ENCODE measurements at places on chromosomes 16 and 17.
A peak's percentile ranks its signal among the peaks of the same experiment; 100 is the strongest.

DNA sequence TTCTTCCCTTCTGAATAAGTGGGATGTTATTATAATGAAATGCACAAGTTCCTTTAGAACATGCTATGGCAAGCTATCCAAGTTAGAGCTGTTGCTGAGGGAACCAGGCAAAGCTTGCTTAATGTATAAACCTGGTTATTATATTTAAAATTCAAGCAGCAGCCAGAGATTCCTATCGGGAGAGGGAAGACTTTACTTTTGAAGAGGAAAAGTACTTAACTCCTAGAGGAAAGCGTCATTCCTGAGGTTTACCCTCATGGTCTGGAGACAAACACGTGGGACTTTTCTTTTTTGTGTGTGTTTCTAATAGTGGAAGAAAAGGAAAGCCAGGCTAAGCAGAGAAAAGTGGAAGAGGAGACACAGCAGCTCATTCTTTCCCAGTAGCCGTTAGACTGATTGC lies 39.9 kb upstream of the MYH10 start:
- H3K27me3 ChIP-seq, result no peaks in the 10 kb centered on the region
- no peaks in the 10 kb centered on the region for H3K4me1 ChIP-seq

DNA sequence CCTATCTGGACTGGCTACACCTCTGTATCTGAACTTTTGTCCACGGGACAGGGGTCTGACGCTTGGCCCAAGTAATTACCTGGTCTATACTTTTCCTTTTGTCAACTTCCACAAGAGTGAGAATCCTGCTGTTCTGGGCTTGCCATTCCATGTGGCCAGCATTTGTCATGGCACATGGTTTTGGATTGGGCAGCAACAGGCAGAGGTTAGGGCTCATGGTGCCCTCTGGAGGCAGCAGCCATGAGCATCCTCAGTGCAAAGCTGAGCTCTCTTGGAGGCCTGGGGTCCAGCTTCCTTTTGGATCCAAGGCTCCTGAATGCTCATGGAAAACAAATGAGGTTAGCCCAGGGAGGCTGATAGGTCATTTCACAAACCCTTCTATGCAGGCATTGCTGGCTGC lies 7.5 kb upstream of the EDC4 start:
- DNase-seq, result no peak
- no peaks in the 10 kb centered on the region for H3K36me3 ChIP-seq
- H3K27me3 ChIP-seq, result no peaks in the 10 kb centered on the region
- no peak overlapping the region for H3K4me3 ChIP-seq

GRCh38 chr17:6274310-6274709 lies 160.6 kb downstream of the AIPL1 start:
- H3K4me1 ChIP-seq, result no peaks in the 10 kb centered on the region
- DNase-seq, result no peak
- no peaks in the 10 kb centered on the region for H3K27me3 ChIP-seq
- no peak overlapping the region for H3K4me3 ChIP-seq
- H3K27ac ChIP-seq, result no peak overlapping the region

GRCh38 chr17:57862694-57863667 lies 13.1 kb upstream of the MRPS23 start:
- no peaks in the 10 kb centered on the region for H3K36me3 ChIP-seq
- no peak overlapping the region for H3K4me3 ChIP-seq
- peak overlapping the region; percentile 81 for H3K27ac ChIP-seq
- no peaks in the 10 kb centered on the region for H3K27me3 ChIP-seq

GRCh38 chr16:24989494-24989893 lies 25.7 kb downstream of the ARHGAP17 start:
- H3K4me3 ChIP-seq, result no peak overlapping the region
- no peak for DNase-seq
- H3K4me1 ChIP-seq, result peaks cover 49% of the 10 kb centered on the region
- H3K36me3 ChIP-seq, result no peaks in the 10 kb centered on the region

DNA sequence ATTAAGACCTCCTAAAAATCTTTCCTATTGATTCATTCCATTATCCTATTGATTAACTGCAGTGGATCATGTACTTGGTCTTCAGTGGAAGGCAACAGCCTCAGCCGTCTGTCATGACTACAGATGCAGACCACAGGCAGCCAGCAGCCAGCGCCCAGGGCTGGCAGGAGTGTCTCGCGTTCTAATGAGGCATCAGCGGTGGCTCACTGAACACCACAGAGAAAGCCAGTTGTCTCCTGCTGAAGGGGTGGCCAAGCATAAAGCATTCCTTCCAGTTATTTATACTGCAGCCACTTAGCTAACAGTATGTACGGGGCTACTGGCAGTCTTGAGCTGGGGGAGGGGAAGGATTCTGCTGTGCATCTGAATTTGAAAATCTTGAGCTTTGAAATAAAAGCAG lies 214.3 kb downstream of the IRX3 start:
- no peaks in the 10 kb centered on the region for H3K36me3 ChIP-seq
- H3K4me3 ChIP-seq, result no peak overlapping the region
- H3K27me3 ChIP-seq, result no peaks in the 10 kb centered on the region
- no peak for DNase-seq

- no peaks in the 10 kb centered on the region for H3K36me3 ChIP-seq
- no peak overlapping the region for H3K27ac ChIP-seq
- H3K27me3 ChIP-seq, result no peaks in the 10 kb centered on the region
- H3K4me1 ChIP-seq, result no peaks in the 10 kb centered on the region
Observed at GRCh38 chr16:20051147-20051546, 22.5 kb downstream of the GPR139 start.

GRCh38 chr17:80898716-80899115 lies 92.9 kb upstream of the CHMP6 start:
- no peak overlapping the region for H3K4me3 ChIP-seq
- DNase-seq, result no peak
- no peaks in the 10 kb centered on the region for H3K4me1 ChIP-seq
- no peaks in the 10 kb centered on the region for H3K36me3 ChIP-seq
- no peaks in the 10 kb centered on the region for H3K27me3 ChIP-seq

DNA sequence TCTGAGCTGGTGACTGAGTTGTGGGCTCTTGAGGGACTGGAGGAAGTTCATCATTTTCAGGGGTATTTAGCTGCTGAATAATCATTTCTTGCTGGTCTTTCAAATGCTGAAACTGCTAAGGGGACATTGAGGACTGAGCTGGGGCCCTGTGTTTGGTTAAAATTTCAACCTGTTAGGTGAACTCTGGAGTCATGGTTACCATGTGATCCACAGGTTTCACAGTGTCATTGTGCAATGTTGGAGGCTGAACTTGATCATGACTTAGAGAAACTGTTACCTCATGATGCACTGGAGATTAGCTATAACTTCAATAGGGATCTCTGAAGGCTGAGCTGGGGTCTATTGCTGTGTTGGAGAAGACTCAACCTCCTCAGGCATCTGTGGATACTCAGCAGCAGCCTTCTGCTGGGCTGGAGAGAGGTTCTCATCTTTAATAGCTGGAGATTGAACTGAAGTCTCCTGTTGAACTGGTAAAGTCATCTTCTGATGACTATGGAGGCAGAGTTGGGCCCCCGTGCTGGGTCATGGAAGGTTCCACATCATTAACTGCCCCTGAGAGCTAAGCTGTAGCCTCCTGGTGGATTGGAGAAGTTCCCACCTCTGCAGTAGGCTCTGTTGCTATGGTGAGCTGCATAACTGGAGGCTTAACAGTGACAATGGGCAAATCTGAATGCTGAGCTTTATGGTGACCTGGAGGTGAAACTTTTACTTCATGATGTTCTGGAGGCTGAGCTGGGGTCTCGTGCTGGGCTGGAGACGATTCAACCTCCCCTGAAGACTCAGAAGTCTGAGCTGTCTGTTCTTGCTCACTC lies 15.2 kb downstream of the RDM1 start:
- H3K27me3 ChIP-seq, result no peaks in the 10 kb centered on the region
- no peak for DNase-seq
- no peak overlapping the region for H3K4me3 ChIP-seq

DNA sequence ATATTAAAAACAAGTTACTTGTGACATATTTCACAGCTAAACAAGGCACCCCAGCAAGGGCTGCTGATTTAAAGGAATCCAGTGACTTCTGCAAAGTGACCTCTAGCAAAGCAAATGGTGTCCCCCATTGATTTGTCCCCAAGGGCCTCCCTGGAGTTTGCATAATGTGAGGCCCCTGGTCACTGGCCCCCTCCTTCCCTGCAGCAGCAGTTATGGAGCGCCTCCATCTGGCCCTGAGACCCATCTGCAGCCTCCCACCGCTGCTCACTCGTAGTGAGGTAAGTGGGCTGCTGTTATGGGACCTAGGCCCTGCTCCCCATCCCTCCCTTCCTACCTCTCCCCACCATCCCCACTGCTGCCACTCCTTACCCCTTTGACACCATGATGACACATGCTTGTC lies 19.6 kb upstream of the EEF2K start:
- H3K4me3 ChIP-seq, result no peak overlapping the region
- H3K36me3 ChIP-seq, result no peaks in the 10 kb centered on the region
- H3K27me3 ChIP-seq, result no peaks in the 10 kb centered on the region
- no peak overlapping the region for H3K27ac ChIP-seq
- no peak for DNase-seq
- peaks cover 12% of the 10 kb centered on the region for H3K4me1 ChIP-seq

DNA sequence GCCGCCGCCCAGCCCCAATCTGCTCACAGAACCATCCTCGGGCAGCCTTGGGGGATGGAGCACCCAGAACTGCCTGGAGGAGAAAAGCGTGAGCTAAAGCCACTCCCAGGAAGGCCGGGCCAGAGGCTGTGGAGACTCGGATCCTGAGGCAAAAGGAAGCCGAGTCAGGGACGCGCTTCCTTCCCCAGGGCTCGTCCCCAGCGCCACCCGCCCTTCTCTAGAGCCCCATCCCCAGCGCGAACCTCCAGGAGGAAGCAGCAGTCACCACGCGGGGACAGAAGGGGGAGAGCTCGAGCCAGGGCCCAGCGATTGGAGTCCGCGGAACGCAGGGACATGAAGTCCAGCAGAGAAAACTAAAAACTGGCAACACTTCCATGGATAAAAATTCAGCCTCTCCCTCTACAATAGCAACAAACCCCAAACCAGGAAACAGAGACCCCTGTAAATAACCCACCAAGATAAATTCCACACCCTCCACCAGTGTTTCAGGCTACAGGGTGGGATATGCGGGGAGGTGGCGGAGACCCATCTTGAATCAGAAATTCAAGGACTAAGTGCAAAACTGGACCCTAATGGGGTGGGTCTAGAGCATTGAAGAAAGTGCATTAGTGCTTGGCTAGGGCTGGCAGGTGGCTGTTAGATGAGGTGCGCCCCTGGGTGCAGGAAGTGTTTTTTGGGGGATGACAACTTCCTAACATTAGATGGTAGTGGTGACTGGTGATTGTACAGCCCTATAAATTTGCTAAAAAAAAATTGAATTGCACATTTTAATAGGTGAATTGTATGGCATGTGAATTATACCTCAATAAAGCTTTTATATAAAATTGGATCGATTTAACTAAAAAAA lies 116.1 kb upstream of the METRNL start:
- DNase-seq, result peak; percentile 68
- H3K36me3 ChIP-seq, result no peaks in the 10 kb centered on the region
- peaks cover 4% of the 10 kb centered on the region for H3K4me1 ChIP-seq
- no peaks in the 10 kb centered on the region for H3K27me3 ChIP-seq

GRCh38 chr16:23948949-23949411 lies 113.2 kb downstream of the PRKCB start:
- DNase-seq, result no peak
- H3K27ac ChIP-seq, result no peak overlapping the region
- H3K27me3 ChIP-seq, result no peaks in the 10 kb centered on the region
- no peaks in the 10 kb centered on the region for H3K36me3 ChIP-seq
- no peak overlapping the region for H3K4me3 ChIP-seq
- no peaks in the 10 kb centered on the region for H3K4me1 ChIP-seq

- no peaks in the 10 kb centered on the region for H3K27me3 ChIP-seq
Observed at GRCh38 chr16:12976496-12976895, 75.1 kb downstream of the SHISA9 start.

DNA sequence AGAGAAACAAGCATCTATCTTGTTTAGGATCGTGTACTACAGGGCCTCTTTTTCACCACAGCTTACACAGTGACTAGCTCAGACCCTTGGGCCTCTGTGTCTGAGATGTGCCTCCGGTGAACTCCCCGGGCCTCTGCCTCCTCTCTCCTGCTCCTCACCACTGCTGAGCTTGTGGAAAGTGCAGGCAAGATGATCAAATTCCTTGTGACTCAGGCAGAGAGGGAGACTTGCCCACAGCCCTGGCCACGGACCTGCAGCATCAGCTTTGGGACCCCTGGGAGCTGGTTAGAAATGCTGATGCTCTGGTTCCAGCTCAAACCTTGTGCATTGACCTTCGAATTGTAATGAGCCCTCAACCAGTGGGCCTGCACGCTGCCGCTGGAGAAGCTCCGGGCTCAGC lies 79.8 kb downstream of the ZDHHC7 start:
- H3K36me3 ChIP-seq, result no peaks in the 10 kb centered on the region
- DNase-seq, result no peak
- no peaks in the 10 kb centered on the region for H3K27me3 ChIP-seq

DNA sequence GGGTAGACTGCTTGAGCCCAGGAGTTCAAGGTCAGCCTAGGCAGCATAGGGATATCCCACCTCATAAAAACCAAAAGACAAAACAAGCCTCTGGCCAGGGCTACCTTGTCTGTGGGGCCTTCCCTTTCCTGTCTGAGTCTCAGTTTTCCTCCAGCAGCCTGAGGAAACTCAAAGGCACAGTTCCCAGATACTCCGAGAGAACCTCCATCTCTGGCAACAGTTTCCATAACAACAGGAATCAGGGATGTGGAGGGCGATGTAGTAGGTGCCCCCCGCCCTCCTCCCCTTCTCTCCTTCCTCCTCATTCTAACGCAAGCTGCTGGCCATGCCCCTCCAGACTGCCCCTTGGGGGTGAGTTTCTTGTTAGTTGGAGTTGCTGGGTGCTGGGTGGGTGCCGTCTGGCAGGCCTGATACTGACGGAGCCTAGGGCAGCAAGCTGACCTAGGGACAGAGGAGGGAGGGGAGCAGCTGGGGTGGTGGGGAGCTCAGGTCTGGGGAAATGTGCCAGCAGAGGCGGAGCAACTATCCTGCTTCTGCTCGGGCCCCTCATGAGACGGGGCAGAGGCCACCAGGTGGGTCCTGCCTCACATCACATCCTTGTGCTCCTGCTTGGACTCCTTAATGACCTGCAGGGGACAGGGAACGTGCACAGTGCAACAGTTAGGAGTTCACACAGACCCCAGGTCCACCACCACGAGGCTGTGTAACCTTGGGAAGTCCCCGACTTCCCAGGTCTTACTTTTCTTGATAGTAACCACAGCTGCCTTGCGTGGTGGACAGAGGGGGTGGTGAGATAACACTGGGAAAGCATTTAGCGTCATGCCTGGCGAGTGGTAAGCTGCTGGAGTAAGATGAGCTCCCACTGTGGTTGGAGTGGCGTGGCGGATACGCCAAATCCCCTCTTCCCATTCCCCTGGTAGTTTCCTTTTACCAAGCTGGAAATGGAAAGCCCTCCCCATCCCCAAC lies 7.8 kb upstream of the EFTUD2 start:
- no peaks in the 10 kb centered on the region for H3K27me3 ChIP-seq
- H3K36me3 ChIP-seq, result no peaks in the 10 kb centered on the region
- DNase-seq, result no peak
- no peak overlapping the region for H3K4me3 ChIP-seq
- H3K4me1 ChIP-seq, result peaks cover 3% of the 10 kb centered on the region

- no peaks in the 10 kb centered on the region for H3K36me3 ChIP-seq
- H3K27ac ChIP-seq, result peak overlapping the region; percentile 18
- peaks cover 30% of the 10 kb centered on the region for H3K27me3 ChIP-seq
- H3K4me1 ChIP-seq, result no peaks in the 10 kb centered on the region
Observed at GRCh38 chr16:86519649-86520316, 9.5 kb downstream of the FOXF1 start.

GRCh38 chr17:57624386-57624785 lies 120.7 kb downstream of the CCDC182 start:
- no peak overlapping the region for H3K4me3 ChIP-seq
- no peak overlapping the region for H3K27ac ChIP-seq
- H3K36me3 ChIP-seq, result no peaks in the 10 kb centered on the region
- DNase-seq, result no peak

Data from colonic mucosa (tissue), 4 donors.